ENCODE measurements at places on chromosomes 5 and 9.

DNA sequence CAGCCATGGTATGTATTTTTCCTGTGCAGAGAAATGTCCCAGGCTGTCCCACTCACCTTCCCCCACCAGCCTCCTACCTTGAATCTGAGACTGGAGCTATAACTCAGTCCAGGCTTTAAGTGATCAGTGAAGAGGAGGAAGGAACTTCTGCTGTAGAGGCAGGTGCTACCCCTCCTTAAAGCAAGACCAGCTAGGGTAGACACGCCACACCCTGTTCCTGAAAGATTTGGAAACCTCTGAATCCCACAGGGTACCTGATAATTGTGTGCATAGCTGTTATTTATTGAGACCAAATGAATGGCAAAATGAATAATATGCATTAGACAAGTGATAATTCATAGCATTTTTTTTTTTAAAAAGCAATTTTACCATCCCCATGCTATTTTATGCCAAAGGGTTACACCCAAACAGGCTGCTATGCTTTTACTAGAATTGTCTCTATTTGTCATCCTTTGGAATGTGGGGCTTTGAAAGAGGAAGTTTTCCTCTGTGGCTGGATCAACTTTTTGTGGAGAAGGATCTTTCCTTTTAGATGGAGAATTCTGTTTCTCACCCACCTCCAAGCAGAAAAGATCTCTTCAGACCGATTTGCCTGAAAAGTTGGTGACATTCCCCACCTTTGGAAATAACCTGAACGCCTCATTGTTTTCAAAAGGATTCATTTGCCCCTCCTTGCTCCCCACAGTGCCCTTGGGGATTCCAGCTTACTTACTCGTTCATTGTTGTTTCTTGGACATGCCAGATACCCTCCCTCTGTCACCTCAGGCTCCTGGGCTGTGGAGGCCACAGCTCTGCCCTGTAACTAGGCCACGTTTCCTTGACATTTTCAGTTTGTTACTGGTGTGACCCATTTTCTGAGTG, 248.7 kb downstream of the NR3C1 start:
- no peak for DNase-seq

GRCh38 chr9:133604214-133604613, 5.0 kb downstream of the FAM163B start:
- peak; percentile 15 for DNase-seq

GRCh38 chr5:132663771-132664695, 6.1 kb downstream of the IL13 start:
- no peak for DNase-seq

- DNase-seq: no peak
Measured at GRCh38 chr9:84866396-84867175, 197.1 kb downstream of the NTRK2 start.

GRCh38 chr5:42807722-42808447, 3.8 kb downstream of the SELENOP start:
- no peak for DNase-seq

DNA sequence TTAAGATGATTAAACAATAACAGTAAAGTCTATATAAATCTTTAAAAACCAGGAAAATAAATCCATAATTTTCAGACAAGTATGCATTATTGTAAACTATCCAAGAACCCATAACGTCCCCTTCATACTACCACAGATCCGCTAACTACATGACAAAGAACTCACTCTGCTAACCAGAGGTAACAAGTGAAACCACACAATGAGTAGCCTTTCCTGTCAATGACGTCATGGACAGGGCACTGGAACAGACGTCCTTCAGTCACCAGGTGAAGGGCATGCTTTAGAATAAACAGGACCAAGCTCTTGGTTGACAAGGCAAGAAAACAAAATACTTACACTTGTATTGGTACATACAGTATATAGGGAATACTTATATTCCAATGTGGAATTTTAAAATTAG, 45.2 kb downstream of the RNF130 start:
- no peak for DNase-seq

DNA sequence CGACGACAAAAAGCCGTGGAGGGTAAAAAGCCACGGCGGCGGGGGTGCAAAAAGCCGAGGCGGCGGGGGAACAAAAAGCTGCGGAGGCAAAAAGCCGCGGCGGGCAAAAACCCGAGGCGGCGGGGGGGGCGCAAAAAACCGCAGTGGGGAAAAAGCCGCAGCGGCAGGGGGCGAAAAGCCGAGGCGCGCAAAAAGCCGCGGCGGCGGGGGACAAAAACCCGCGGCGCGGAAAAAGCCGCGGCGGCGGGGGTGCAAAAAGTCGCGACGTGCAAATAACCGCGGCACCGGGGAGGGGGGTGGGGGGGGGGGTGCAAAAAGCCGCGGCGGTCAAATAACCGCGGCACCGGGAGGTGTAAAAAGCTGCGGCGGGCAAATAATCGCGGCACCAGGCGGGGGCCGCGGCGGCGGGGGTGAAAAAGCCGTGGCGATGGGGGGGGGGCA, 511.5 kb downstream of the FOXD4L5 start:
- no peak for DNase-seq

DNA sequence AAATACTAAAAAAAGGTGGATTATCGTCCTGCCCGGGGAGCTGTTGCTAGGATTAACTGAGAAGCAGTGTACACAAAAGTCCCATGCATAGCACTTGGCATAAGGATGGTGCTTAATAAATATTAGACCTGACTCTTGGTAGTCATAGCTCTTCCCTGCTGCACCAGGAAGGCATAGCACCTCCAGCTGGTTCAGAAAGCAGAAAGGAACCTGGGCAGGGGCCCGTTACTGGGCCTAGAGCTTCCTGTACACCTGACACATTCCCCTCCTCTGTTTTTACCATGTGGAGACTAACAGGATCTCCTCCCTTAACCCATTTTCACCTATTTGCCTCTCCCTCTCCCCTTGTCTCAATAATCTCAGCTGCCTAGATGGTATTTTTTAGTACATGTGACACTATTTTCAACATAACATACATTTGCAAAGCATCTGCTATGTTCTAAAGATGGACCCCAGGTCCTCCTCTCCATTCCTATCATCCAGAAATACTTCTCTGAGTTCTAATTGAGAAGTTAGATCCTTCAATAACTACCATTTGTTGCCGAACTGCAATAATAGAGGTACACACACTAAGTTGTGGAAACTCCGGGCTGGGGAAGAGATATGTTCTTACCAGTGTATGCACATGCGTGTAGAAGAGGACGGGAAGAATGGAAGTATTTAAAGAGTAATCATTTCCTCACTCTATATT, 3.2 kb upstream of the ANP32B start:
- no peak for DNase-seq
